ENCODE measurements at places on chromosomes 5 and 9.
A peak's percentile ranks its signal among the peaks of the same experiment; 100 is the strongest.

GRCh38 chr9:32378993-32379729, 5.3 kb upstream of the ACO1 start:
- DNase-seq: peak; percentile 29

DNA sequence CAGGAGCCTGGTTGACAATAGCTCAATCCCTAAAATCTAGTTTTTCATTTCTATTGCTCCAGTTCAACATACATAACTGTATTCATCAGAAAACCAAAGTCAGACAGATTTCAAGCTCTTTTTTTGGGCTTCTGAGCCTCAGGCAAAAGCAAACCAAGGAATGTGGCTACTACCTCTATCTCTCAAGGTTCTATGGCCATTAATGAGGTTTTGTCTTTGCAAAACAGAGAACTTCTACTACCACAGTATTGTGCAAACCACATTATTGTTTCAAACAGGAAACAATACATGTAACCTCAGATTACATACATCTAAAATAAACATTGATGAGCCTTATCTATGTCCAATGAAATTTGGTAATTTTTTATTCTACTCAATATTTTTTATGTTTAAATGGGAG, 35.5 kb upstream of the FTMT start:
- no peak for DNase-seq

- no peak for DNase-seq
Measured at GRCh38 chr5:75524071-75524470, 12.4 kb downstream of the POLK start.

- DNase-seq: no peak
Measured at GRCh38 chr9:117622347-117622746, 81.9 kb upstream of the TLR4 start.

DNA sequence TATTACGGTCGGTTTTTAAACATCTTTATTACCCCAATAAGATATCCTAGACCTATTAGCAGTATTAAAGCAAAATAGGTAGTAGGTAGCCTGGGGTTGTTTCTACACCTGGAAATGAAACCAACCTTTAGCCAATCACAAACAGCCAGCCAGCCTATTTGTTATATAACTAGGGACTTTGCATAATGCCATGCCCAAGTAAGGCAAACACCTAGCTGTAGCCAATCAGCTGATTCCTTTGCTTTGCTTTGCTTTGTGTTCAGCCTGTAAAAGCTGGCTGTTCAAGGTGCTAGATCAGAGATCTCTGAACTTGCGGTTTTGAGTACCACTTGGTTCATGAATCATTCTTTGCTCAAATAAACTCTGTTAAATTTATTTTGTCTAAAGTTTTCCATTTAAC, 46.5 kb upstream of the SETD9 start:
- no peak for DNase-seq

DNA sequence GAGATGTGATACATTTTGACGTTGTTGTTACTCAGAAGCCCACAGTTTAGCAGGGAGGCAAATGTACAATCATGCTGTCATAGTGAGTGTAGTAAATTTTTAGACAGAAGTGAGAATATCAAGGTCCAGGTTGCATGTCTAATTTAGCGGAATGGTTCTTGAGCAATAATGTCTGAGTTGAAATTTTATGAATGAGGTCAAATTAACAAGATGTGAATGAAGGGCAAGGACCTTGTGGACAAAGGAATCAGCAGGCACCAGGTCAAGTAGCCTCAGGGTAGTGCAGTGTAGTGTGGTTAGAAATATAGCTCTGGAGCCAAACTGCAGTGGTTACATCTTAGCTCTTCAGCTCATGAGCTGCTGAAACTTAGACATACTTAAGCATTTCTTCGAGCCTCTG, 36.2 kb downstream of the TNFSF8 start:
- no peak for DNase-seq

- DNase-seq: no peak
Measured at GRCh38 chr9:94937214-94937903, 210.9 kb downstream of the AOPEP start.

GRCh38 chr5:102130890-102131289, 165.2 kb downstream of the SLCO4C1 start:
- no peak for DNase-seq

- no peak for DNase-seq
Measured at GRCh38 chr5:126896170-126896702, 119.3 kb downstream of the LMNB1 start.

GRCh38 chr9:134335061-134335460, 8.8 kb downstream of the RXRA start:
- DNase-seq: no peak

DNA sequence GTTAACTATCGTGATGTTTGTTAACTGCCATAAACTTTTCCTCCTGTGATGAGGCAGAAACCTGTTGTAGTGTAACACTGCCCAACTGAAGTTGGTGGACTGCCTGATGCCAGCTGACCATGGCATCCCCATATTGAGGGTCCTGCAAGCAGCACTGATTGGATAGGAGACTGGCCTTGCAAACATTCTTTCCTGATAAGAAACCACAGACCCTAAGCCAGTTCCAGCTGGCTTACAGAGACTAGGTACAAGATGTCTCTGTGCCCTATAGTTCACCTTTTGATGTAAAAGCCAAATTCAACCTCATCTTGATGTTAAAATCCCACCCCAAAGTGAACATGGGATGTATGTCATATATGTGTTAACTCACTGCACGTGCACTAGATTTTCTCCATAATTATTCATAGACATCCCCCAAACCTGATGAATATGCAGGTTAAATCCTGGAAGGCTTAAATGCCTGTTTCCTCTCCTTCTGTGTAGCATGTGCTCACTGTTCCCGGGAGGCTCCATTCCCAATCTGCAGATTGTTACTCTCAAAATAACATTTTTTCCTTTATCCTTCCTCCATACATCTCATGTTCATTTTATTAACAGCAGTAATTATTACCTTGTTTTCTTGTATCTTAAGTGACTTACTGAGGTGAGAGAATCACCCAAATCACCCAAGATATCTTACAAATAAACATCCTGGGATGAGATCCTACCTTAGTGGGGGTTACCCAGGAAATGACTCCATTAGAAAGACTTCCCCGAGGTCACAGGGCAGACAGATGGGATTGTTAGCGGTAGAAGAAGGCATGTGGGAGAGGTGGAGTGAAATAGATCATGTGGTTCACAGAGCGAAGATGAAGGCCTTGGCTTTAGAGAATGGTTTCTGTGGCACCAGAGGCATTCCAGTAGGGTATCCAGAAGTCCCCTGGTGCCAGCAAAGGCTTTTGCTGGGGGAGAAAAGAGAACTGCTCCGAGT, 566.7 kb downstream of the CCDC171 start:
- no peak for DNase-seq

- no peak for DNase-seq
Measured at GRCh38 chr9:91258451-91258850, 103.3 kb downstream of the AUH start.

DNA sequence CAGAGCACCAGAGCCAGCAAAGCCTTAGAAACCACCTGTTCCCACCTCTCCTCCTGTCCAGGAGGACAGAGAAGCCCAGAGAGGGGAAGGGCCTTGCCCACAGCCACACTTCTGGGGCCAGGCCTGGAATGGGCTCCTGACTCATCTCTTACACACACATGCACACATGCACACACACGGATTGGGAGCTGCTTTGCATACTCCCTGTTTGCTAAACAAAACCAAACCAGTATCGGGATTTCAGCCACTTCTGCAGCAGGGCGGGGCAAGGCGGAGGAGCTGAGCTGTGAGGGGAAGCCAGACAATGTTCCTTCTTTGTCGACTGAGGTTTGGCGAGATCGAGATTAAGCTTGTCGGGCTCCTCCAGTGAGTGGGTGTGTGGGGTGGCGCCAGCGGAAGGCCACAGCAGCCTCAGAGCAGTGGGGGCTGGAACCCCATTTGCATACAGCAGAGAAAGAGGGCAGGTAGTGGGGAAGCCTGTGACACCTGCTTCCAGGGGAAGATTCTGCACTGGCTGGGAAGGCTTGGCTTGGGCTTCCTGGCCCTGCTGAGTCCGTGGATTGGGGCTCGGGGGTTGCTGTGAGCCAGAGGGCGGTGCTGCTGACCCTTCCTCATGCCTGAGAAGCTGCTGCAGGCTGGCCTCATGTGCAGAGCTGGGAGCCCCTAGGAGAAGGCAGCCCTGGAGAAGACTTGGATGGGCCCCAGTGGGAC, 16.1 kb downstream of the GFI1B start:
- DNase-seq: no peak

DNA sequence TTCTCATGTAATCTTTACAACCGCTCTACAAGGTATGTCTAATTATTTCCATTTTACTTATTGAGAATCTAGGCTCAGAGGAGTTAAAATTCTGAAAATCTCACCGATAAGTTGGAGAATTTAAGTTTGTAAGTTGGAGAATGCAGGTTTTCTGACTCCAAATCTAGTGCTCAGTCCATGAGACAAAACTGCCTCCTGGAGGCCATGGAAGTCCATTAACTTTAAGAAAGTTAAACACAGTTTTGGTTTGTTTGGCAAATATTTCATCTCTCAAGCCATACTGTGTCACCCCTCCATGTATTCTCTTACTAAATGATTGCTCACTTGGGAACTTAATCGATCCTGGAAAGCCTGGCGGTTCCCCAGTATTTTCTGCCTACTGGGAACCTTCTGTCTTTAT, 52.6 kb downstream of the INIP start:
- DNase-seq: no peak

DNA sequence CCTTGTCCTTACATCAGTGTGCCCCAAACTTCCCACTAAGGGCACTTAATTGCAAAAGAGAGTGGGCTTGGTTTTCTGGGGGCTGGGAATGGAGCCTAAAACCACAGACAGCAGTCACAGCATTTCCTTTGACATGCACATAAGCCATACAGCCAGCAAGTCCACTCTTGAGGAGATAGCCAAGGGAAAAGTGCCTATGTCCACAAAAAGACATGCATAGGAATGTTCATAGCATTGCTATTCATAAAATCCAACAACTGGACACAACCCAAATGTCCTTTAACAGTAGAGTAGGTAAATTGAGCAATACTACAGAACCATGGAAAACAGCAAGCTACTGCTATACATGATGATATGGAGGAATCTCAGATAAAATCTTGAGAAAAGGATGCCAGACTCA, 11.7 kb upstream of the FAT2 start:
- no peak for DNase-seq

DNA sequence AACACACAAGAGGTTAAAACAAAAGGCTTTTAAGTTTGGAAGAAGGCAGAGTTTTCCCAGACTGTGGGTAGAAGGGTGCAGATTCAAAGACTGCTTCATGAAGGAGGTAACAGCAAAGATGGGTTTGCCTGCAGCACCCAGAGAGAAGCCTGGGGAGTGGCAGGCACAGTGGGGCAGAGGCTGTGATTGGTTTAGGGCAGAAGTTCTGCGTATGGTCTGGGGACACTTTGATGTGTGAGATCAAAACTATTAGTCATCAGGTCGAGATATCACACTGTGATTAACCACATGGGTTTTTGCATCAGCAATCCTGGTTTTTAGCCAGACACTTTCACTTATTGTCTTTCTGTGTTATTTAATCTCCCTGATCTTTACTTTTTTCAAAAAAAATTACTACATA, 188.8 kb upstream of the GLRA1 start:
- DNase-seq: no peak

DNA sequence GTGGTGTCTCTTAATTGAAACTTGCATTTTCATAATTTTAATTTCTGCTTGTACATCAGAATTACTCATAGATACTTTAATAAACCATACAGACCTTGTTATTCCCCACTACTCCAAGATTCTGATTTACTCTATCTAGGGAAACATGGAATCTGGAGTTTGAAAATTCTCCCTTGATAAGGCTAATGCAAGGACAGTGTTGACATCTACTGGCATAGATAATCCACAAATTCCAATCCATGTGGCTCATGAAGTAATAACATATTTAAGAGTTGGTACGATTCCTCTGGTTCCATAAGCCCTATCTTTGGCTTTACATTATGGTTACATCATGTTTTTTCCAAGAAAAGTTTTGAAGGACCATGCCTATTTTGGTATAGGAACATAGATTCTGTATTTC, 759.2 kb downstream of the TLR4 start:
- no peak for DNase-seq

- no peak for DNase-seq
Measured at GRCh38 chr5:175895686-175896102, 24.3 kb downstream of the CPLX2 start.

DNA sequence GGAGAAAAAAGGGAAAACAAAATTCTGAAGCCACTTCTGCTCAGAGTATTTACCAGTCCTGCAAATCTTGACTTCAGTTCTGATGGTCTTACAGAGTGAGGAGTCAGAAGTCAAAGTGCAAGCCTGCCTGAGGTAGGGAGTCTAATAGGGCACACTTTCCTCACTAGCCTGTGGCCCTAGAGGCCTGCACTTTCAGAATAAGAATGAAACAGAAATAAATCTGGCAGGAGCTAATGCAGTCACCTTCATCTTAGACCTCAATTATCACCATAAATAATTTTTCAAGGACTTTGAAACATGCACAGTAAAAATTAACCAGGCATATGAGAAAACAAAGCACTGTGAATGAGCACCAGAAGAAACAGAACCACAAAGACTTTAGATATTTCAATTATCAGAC, 20.7 kb upstream of the ACSL6 start:
- no peak for DNase-seq

DNA sequence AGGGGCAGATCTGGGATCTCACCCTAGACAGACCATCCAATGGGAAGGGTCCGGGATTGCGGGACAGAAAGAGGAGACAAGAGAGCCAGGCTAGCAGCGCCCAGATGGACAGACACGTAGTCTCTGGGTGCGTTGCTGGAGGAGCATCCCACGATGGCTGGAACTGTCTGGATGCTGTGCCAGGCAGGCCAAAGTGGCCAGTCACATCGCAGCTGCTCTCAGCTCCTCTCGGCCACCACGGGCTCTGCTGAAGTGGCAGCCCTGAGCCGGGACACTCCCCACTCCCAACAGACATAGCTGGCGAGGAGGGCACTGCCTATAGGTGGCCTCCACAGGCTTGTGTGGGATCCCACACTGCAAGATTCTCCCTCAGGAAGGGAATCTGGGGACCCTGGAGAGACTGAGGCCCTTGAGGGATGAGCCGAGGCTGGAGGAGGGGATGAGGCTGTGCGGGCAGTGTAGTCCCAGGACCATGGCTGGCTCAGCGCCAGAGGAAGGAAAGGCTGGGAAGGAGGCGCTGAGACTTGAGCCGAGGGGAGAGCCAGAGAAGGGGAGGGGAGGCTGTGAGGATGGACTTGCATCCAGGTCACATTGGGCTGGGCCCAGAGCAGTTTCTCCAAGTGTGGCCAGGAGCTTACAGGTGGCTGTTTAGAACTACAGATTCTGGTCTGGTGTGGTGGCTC, 10.3 kb upstream of the WDR5 start:
- DNase-seq: no peak

- no peak for DNase-seq
Measured at GRCh38 chr5:59328709-59329296, 564.7 kb downstream of the PDE4D start.

DNA sequence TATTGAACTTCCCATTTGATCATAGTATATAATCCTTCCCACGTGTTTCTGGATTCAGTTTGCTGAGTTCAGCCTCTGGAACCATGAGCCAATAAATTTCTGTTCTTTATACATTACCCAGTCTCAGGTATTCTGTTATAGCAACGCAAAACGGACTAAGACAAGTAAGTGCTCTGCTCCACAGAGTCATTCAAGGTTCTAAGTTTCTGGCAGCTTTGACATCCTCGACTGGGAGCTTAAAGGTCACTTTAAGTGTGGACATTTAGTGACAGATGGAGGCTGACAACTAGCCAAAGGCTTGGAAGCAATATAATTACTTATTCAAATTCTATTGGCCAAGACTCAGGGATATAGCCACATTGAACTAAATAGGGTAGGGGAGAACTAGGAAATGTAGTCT, 177.7 kb upstream of the RASEF start:
- DNase-seq: no peak

Data from left colon (tissue), 2 donors.